ENCODE measurements at places on chromosomes 1 and 21.

GRCh38 chr1:175735144-175735543 lies 8.3 kb downstream of the TNR start:
- DNase-seq, result no peak

DNA sequence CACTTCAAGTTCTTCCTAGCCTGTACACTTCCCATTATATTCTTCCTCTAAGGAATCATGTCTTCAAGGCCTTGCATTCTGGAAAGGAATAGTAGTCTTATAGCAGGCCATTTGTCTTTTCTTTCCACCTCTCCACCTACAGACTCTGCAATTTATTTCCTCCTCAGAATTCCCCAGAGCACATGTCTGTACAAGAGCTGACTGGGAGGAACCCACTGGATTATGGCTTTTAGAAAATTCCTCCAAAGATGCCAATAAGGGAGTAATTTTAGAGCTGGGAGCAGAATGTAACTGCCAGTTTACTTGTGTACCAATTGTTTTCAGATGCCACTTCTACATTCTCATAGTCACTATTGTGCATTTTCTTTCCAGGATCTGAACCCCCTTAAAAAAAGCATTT lies 3.4 kb upstream of the PSMG1 start:
- no peak for DNase-seq

DNA sequence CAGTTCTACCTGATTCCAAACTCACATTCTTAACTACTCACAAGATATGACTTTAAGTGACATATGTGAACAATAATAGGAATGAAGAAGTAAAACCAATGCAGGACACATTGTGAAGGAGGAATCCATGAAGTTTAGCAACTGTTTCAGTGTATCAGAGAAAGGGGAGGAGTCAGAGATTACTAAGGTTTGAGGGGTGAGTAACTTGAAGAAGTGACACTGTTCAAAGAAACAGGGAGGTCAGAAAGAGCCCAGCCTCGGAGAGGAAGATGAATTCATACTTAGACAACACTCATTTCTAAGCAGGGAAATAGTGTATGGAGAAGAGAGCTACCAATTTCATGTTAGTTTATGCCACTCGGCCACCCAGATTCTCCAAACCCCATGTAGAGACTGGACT lies 28.2 kb upstream of the RPF1 start:
- no peak for DNase-seq

- DNase-seq, result no peak
These were observed 59.6 kb downstream of the BEND5 start for GRCh38 chr1:48717082-48717481.

DNA sequence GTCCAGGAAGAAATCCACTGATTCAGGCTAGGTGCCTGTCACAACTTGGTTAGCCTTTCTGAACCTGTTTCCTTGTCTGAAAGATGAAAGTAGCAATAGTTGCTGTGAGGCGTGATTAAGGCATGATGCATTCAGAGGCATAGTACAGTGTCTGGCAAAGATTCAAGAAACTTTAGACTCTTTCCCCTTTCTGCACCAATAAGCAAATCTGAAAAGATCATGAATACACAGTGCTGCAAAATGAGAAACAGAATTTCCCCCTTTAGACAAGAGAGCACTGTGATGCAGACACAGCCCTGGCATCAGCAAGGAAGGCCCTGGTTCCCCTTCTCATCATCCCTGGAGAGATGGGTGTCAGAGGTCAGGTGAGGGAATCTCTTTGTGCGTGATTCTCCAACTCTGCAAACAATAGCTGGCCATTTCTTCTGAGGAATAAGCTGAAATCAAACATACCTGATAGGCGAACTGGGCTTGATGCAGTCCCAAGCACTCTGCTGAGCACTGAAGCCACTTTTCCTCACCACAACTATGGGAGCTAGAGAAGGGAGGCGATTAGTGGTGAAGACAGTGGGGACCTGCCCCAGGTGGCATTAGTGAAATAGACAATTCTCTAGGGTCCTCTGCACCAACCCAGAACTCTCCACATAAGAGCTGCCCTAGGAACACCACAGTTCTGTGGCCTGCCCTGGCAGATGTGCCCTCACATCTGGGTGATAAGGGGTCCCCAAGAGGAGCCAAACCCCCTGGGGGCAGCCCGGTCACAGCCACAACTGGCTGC lies 41.7 kb downstream of the ITPKB start:
- DNase-seq, result no peak

DNA sequence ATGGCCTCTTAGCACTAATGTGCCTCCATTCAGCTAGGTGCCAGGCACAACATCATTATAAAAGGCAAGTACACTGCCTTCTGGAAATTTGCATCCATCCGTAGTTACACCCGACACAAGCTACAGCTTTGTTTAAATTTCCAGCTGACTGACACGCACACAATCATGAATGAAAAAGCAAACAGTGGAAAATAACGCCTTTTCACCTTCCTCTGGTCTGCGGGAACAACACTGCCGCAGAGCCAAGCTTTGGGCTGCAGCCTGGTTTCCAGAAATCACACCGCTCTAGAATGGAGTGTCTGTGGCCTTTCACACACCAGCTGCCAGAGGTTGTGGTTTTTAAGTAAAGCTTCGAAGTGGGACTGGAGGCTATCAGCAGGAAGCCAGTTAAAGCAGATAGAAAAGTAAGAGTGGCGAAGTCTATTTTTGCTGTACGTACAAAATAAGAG lies 142.8 kb upstream of the COA6 start:
- DNase-seq, result peak; percentile 71

GRCh38 chr1:92509619-92510018 lies 22.9 kb upstream of the GFI1 start:
- DNase-seq, result no peak
